ENCODE measurements at places on chromosomes 5 and 9. TPM values are rescaled to one million over a fixed set of nuclear protein-coding genes. Genes with fewer than 3 reads are reported as not detected.
A peak's percentile ranks its signal among the peaks of the same experiment; 100 is the strongest.

The SHC3 gene
- not detected for total RNA-seq

- no peaks in the 10 kb centered on the region for H3K36me3 ChIP-seq
- H3K27me3 ChIP-seq = peaks cover 2% of the 10 kb centered on the region
- DNase-seq = no peak
- no peak overlapping the region for H3K4me3 ChIP-seq
- no peak overlapping the region for H3K27ac ChIP-seq
These were observed 252.3 kb upstream of the SLC24A2 start for GRCh38 chr9:20040991-20041696.

The GPRIN1 gene
- 1.5 TPM for total RNA-seq

- DNase-seq = no peak
- no peak overlapping the region for H3K4me3 ChIP-seq
- no peaks in the 10 kb centered on the region for H3K36me3 ChIP-seq
- peaks cover 2% of the 10 kb centered on the region for H3K4me1 ChIP-seq
- peaks cover 22% of the 10 kb centered on the region for H3K27me3 ChIP-seq
- no peak overlapping the region for H3K27ac ChIP-seq
These were observed 160.1 kb downstream of the GHR start for GRCh38 chr5:42583322-42583721.

The KIF4B gene
- not detected for total RNA-seq

The SOHLH1 gene
- not detected for total RNA-seq

The HMCN2 gene
- total RNA-seq = not detected

DNA sequence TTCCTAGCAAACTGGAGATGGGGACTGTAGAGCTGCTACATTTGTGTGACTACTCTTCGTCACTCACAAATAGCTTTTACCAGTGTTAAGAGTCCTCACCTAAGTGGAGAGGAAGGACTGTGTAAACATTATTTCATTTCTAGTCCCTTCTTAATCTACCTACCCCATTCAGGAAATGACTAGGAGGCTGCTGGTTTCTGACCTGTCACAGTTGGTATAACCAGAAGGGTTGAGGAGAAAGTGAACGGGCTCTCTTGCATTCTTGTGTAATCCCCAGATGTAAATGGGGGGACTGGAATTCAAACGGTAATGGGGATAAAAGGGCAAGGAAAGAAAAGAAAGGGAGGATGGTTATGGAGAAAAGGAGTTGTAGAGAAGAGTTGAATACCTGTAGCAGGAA, 35.4 kb upstream of the BNIP1 start:
- DNase-seq = no peak
- H3K4me1 ChIP-seq = peaks cover 13% of the 10 kb centered on the region
- H3K4me3 ChIP-seq = no peak overlapping the region
- H3K27ac ChIP-seq = no peak overlapping the region
- peaks cover 11% of the 10 kb centered on the region for H3K36me3 ChIP-seq
- no peaks in the 10 kb centered on the region for H3K27me3 ChIP-seq

The SLC45A2 gene
- total RNA-seq = not detected

GRCh38 chr9:19023078-19023477, 9.9 kb downstream of the SAXO1 start:
- H3K4me1 ChIP-seq = peaks cover 8% of the 10 kb centered on the region
- no peak overlapping the region for H3K4me3 ChIP-seq
- no peak for DNase-seq
- no peaks in the 10 kb centered on the region for H3K27me3 ChIP-seq

DNA sequence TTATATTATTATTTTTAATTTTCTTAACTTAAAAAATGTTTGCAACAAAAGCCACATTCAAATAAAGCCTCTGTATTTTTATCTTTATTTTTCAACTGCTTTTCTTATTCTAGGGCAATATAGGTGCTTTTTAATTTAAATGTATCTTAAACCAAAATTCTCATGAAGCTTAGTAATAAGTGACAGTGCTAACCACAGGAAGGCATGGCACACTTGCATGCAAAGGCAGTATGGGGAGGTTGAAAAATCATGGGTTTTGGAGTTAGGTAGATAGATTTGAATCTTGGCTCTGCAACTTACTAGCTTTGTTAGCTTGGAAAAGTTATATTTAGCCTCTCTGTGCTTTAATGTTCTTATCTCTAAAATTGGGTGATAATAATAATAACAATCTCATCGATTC, 458.0 kb downstream of the DMAC1 start:
- no peak overlapping the region for H3K27ac ChIP-seq
- H3K36me3 ChIP-seq = no peaks in the 10 kb centered on the region
- no peaks in the 10 kb centered on the region for H3K4me1 ChIP-seq
- no peak for DNase-seq
- no peak overlapping the region for H3K4me3 ChIP-seq
- peaks cover 20% of the 10 kb centered on the region for H3K27me3 ChIP-seq

- no peaks in the 10 kb centered on the region for H3K27me3 ChIP-seq
- H3K4me3 ChIP-seq = no peak overlapping the region
- no peaks in the 10 kb centered on the region for H3K36me3 ChIP-seq
- H3K27ac ChIP-seq = no peak overlapping the region
These were observed 21.5 kb downstream of the NUDT12 start for GRCh38 chr5:103541114-103541513.

DNA sequence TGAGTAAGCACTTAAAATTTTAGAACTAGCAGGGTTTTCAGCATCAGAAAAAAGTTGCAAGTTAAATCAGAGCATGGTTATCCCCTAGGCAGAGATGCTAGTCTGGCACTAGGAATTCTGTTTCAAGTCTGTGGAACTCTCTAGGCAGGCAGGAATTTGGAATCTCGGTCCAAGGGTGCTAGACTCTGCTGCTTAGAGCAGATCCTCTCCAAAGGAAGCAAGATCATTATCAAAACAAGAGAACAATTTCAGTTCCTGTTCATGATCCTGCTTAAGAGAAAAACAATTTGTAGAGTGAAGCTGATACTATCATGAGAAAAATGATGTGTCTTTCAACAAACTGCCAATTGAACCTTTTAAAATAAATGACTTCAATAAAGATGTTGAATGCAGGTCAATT, 420.7 kb downstream of the KIF4B start:
- no peaks in the 10 kb centered on the region for H3K4me1 ChIP-seq
- no peaks in the 10 kb centered on the region for H3K27me3 ChIP-seq
- H3K4me3 ChIP-seq = no peak overlapping the region
- DNase-seq = no peak
- no peaks in the 10 kb centered on the region for H3K36me3 ChIP-seq

DNA sequence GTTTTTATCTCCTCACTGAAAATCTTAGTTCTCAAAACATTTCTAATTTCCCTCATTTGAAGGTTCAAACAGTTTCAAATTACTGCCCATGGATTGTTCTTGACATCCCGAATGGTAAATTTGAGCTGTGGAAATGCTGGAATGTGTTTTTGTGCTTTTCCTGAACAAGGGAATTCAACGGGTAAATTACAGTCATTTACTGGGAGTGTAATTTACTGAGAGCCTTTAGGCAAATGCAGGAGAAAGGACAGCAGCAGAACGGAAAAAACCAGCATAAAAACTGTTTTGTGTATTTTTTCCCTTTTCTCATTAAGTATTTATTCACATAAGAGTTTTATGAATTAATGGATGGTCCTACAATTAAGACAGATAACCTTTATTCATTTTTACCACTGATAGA, 139.2 kb downstream of the PBX3 start:
- peaks cover 4% of the 10 kb centered on the region for H3K4me1 ChIP-seq
- DNase-seq = no peak
- H3K4me3 ChIP-seq = no peak overlapping the region

GRCh38 chr5:62569470-62569869, 9.1 kb upstream of the LRRC70 start:
- no peak overlapping the region for H3K4me3 ChIP-seq
- no peak overlapping the region for H3K27ac ChIP-seq
- H3K27me3 ChIP-seq = no peaks in the 10 kb centered on the region
- peaks cover 43% of the 10 kb centered on the region for H3K36me3 ChIP-seq
- DNase-seq = no peak

The CHSY3 gene
- not detected for total RNA-seq

DNA sequence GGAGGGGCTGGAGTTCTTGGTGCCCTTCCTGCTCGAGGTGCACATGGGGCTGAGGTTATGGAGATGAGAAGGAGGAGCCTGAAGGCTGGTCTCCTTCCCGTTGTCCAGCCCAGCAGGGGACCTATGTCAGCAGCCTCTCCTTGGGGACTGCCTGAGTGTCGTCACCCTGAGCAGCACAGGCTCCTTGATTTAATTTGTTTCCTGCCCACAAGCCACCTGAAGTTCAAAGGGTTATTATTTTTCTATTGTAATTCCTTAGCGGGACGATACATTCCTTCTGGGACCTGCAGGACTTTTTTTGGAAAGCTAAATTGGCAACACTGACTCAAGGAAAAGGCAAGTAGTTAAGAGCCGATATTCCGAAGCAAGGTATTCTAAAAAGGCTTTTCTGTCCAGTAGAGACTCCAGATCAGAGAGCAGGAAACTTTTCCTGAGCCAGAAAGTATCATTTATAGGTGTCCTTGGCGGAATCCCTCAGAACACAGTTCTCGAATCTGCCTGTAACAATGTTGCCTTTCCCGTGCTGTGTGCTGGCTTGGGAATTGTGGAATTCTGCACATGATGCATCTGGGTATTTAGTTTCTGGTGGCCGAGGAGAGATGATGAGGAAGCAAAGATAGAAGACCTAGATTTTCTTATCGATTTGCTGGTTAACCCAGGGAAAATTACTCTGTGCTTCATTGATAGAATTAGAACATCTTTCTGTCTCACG, 55.4 kb downstream of the ARHGAP26 start:
- DNase-seq = no peak
- H3K27ac ChIP-seq = no peak overlapping the region
- H3K27me3 ChIP-seq = no peaks in the 10 kb centered on the region

The LCN1 gene
- total RNA-seq = not detected

GRCh38 chr9:34520505-34521385, 2.0 kb downstream of the ENHO start:
- peaks cover 31% of the 10 kb centered on the region for H3K27me3 ChIP-seq
- no peak overlapping the region for H3K27ac ChIP-seq
- H3K4me1 ChIP-seq = peaks cover 8% of the 10 kb centered on the region
- H3K36me3 ChIP-seq = no peaks in the 10 kb centered on the region
- no peak for DNase-seq

The C9 gene
- not detected for total RNA-seq

GRCh38 chr5:13613621-13614020, 330.9 kb downstream of the DNAH5 start:
- H3K4me1 ChIP-seq = no peaks in the 10 kb centered on the region
- no peaks in the 10 kb centered on the region for H3K27me3 ChIP-seq
- no peak overlapping the region for H3K4me3 ChIP-seq

DNA sequence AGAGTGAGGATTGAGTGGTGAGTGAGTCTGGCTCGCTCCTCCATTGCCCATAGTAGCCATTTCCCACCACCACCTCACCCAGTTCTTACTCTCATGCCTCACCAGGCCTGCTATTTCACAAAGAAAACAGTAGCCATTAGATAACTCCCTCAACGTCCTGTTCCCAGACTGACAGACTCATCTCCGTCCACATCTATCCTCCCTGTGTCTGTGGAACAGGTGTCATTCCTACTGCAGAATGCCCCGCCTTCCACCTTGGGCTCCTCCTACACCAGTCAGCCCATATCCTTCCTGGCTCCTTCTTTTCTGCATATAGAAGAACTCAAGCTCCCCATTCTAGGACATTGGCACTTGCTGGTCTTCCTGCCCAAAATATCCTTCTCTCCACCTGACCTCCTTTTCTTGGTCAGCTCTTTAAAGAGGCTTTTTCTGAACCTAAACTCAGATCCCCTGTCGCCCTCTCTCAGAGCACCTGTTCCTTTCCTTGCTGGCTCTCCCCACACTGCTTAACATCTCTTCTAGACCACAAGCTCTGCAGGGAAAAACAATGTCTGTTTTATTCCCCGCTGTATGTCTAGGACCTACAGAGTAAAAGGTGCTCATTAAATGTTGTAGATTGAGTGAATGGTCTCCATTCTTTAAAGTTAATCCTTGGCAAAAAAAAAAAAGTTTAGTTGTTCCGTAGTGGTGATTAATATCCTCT, 3.2 kb downstream of the TNFAIP8 start:
- peaks cover 24% of the 10 kb centered on the region for H3K36me3 ChIP-seq
- H3K27me3 ChIP-seq = no peaks in the 10 kb centered on the region
- H3K4me3 ChIP-seq = peak overlapping the region; percentile 4
- H3K27ac ChIP-seq = peak overlapping the region; percentile 76
- DNase-seq = no peak

- no peak overlapping the region for H3K4me3 ChIP-seq
- H3K4me1 ChIP-seq = peaks cover 26% of the 10 kb centered on the region
- H3K36me3 ChIP-seq = peaks cover 12% of the 10 kb centered on the region
- DNase-seq = no peak
- H3K27me3 ChIP-seq = no peaks in the 10 kb centered on the region
These were observed 5.1 kb downstream of the RCL1 start for GRCh38 chr9:4797854-4798150.

The CDH6 gene
- not detected for total RNA-seq

DNA sequence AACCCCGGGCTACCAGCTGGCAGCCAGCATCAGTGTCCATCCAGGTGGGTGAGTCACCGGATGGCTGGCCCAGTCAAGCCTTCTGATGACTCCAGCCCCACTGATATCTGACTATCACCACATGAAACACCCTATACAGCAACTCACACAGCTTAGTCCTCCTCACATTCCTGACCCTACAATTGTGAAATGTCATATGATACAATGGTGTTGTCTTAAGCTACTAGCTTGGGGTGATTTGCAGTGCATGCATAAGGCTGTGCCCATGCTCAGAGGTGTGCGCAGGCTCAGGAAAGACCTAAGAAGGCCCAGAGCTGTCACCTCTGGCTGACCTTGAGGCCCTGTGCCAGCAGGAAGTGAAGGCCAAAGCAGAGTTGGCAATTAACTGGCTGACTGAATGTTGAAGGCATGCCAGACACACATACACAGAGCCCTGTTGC, 21.5 kb upstream of the SEMA4D start:
- H3K4me3 ChIP-seq = peak overlapping the region; percentile 36
- peak overlapping the region; percentile 93 for H3K27ac ChIP-seq
- DNase-seq = no peak
- H3K4me1 ChIP-seq = peaks cover 69% of the 10 kb centered on the region
- peaks cover 3% of the 10 kb centered on the region for H3K36me3 ChIP-seq

The HSPB3 gene
- not detected for total RNA-seq

DNA sequence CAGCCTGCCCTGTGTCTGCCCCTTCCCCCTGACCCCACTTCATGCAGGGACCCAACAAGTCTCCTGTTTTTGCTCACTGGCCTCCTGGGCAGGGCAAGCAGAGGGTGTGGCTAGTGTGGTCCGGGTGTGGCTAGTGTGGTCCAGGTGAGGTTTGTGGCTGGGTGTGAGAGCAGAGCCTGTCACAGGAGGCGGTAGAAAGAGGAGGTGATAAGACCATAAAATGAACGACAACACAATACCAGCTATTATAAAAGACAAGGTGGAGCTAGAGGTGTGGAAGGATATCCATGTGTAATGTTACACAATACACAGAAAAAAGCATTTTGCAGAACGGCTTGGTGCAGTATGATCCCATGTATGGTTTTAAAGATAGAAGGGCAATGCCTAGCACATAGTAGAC, 23.3 kb downstream of the SPRY4 start:
- H3K36me3 ChIP-seq = no peaks in the 10 kb centered on the region
- H3K4me1 ChIP-seq = peaks cover 10% of the 10 kb centered on the region
- H3K27me3 ChIP-seq = peaks cover 6% of the 10 kb centered on the region

The IL4 gene
- not detected for total RNA-seq

Measured in activated naive CD8-positive, alpha-beta T cell treated with anti-CD3 and anti-CD28 coated beads, Interleukin-2, amount 10 ng/mL, durations not matched to agents 7 days and 5 days (primary cell).